SK-MEL-5 (cell line): ENCODE measurements at places on chromosomes 2 and 18.
A peak's percentile ranks its signal among the peaks of the same experiment; 100 is the strongest.

- DNase-seq: no peak
These were observed 34.7 kb downstream of the ROCK2 start for GRCh38 chr2:11309706-11310105.

DNA sequence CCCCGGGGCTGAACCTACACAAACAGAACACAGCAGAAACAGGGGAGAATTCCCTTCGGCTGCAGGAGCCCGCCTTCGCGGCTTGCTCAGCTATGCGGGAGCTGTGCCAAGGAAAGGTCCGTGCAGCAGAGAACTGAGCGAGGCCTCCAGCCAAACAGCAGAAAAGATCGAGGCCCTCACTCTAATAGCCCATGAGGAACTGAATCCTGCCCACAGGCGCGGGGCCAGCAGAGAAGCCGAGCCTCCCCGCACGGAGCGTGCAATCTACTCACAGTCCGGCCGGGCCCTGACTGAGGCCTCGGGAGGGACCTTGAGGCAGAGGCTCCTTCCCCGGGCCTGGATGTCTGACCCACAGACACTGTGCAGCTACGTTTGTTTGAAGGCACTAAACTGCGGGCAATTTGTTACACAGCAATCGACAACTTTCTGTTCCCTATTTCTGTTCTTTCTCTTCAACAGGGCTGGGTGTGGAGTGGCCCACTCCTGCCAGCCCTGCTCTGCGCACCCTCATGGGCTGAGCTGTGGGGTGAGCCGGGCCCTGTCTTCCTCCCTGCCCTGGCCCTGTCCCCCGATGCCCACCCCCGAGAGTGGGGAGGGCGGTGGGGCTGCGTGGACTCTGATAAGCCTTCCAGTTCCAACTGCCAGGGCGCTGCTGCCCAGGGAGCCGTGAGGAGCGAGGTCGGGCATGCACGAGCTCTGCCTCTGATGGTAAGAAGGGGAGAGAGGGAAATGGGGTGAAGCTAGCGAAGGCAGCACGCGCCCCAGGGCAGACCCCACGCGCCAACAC lies 13.7 kb downstream of the HES6 start:
- no peak for DNase-seq

GRCh38 chr2:26757873-26758789 lies 6.0 kb upstream of the SLC35F6 start:
- peak; percentile 99 for DNase-seq

GRCh38 chr2:228853151-228853550 lies 417.9 kb downstream of the PID1 start:
- DNase-seq: no peak

GRCh38 chr2:9378433-9379390 lies 44.6 kb downstream of the ITGB1BP1 start:
- DNase-seq: no peak

DNA sequence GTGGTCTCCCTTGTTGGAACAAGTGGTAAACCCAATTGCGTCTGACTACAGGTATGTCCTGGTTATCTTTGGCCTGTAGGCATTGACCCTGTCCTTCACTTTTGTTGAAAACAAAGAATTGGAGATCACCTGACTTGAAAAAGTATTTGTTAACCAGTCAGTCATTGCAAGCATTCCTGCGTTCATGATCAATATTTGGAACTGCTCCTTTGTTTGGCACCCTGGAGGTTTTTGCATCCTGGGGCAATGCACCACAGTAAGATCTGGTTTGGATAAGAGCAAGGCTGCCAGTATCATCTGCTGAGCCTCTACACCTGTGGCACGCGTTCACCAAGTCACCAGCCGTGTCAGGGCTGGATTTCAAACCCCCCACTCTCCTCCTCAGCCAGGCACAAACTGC lies 115.7 kb downstream of the DNAH6 start:
- no peak for DNase-seq

GRCh38 chr2:36125702-36126101 lies 229.9 kb upstream of the CRIM1 start:
- DNase-seq: no peak

DNA sequence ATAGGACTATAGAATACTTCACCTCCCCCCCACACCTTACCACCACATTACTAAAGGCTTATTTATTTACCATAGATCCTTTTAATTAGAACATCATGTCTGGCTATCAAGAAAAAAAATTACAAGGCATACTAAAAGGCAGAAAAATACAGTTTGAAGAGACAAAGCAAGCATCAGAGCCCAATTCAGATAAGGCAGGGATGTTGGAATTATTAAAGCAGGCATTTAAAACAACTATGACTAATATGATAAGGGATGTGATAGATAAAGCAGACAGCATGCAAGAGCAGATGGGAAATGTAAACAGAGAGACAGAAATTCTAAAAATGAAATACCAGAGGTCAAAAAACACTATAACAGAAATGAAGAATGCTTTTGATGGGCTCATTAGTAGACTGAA lies 55.4 kb upstream of the SMIM21 start:
- DNase-seq: no peak

DNA sequence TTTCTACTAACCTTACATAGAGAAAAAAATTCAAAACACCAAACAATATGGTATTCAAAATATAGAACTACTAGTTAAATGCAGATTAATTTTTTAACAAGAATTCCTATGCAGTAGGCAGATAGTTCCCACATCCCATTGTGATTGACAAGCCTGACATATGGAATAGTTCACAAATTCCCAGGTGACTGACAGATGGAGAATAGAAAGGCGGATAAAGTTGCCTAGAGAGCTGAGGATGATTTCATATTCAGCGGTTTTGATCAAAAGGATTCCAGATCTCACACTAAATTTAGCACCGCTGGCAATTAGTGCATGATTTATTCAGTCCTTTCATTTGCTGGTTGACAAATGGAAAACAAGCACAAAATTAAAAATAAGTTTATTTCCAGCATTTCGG lies 733.7 kb upstream of the POU3F3 start:
- DNase-seq: no peak

- no peak for DNase-seq
These were observed 20.1 kb downstream of the BCL2L11 start for GRCh38 chr2:111140815-111141214.

DNA sequence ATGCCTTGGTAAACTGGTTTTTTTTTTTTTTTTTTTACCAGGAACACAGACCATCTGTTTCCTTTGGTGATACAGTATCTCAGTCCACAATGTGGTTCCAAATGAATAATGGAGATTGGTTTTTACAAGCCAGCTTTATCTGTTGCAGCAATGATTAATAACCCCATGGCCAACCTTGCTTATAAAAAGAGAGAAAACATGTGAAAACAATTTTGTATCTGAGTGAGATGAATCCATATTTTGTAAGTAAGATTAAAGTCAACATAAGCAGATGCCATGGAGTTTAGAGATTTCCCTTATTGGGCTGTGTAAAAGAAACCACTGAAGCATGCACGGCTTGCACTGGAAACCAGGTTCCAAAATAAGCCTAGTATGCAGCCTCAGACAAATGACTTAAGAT lies 108.6 kb upstream of the CNTNAP5 start:
- no peak for DNase-seq

- no peak for DNase-seq
These were observed 139.6 kb downstream of the MYO1B start for GRCh38 chr2:191384829-191385228.
